ENCODE measurements at places on chromosomes 7 and 10.

- DNase-seq = no peak
Observed at GRCh38 chr7:133139801-133140200, 57.9 kb upstream of the CHCHD3 start.

DNA sequence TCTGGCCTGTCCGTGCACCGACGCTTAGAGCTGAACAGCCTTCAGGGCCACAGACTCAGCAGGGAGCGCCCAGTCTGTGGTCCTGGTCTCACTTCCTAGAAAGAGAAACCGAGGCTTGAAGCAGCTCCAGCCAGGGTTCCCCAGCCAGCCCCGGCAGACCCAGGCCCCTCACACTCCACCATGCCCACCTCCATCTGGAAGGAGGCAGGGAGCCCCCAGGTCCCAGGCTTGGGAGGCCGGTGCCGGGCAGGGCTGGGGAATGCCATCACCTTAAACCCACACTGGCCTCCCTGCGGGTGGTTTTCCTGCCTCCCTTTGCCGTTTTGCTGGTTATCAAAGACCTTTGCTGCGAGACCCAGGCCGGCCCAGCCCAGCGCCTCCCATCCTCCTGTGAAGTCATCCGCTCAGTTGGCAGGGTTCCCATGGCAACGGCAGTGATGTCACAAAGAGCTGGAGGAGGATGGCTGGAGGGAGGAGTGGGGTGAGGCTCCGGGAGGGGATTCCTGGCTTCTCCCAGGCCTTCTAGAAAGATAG, 24.0 kb downstream of the ELFN1 start:
- no peak for DNase-seq

DNA sequence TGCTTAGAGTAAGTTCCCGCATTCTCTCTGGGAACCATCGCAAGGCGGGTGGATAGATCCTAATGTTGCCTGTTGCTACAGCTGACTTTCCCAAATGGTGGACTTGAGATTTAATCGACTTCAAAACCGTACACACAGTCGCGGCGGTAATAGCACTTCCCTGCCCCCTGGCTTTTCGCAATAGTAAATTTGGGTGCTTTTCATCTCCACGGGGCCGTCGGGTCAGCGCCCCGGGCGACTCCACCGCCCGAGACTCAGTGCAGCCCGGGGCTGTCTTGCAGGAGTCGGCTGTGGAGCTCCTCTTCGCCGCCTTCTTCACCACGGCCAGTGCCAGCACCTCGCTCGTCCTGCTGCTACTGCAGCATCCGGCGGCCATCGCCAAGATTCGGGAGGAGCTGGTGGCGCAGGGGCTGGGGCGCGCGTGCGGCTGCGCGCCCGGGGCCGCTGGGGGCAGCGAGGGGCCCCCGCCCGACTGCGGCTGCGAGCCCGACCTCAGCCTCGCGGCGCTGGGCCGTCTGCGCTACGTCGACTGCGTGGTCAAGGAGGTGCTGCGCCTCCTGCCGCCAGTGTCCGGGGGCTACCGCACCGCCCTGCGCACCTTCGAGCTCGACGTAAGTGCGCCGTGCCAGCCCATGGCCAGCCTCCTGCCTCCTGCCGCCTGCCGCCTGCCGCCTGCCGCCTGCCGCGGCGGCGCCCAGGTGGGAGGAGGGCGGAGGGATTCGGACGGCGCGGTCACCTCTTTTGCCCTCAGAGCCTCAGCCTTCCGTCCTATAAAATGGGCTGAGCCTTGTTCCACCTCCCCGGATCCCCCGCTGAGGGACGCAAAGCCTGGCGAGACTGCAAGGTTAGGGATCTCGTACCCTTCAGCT, 5.3 kb downstream of the CYP26C1 start:
- no peak for DNase-seq

- no peak for DNase-seq
Observed at GRCh38 chr7:21891291-21891690, 54.4 kb downstream of the CDCA7L start.

DNA sequence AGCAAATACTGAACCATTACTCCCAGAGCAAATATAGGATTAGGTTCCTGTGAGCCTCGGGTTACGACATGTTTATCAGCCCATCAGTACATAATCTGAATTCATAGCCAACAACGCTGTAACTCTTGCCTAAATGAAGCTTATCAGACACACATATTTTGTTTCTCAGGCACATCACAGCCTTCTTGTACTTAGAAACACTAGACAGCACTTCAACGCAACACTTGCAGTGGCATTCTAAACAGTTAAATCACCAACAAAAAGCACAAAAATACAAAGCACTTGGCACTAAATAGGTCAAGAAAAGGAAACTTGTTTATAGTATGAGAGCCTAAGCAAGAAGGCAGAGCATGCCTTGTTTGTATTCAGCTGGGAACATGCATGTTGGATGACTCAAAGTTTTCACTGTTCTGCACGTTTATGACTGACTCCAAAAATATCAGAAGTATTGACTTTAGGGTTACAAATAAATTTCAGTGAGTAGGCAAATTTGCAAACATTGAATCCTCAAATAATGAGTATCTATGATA, 75.0 kb downstream of the VPS50 start:
- DNase-seq = no peak

- DNase-seq = no peak
Observed at GRCh38 chr7:113004726-113005454, 81.7 kb downstream of the GPR85 start.

DNA sequence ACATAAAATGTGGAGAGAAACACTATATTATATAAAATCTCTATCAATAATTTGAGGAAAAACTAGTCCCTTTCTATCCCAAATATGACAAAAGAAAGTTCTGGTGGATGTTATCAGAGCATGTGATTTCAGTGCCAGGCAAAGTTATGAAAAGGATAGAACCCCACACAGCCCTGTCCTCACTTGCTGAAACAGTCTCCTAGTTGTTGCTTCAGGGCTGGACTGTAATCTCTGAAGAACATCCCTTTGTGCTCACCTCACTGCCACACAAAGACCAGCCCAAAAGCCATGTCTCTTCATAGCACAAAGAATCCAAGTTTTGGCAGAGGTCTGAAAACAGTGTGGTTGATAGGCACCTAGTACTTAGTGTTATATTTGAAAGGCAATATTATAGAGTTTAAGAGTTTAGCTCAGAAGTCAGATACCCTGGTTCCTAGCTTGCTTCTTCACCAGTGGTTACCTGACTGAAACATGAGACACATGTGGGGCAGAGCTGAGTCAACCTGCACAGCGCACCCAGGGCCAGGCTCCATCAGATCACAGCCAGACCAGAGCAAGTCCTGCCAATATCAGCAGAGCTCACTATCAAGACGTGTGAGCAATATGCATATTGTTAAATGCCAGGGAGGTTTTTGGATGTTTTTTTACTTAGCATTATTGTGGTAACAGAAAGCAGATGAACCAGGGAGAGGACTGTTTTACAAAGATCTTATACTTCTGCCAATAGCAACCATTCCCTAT, 25.0 kb downstream of the CYP3A7 start:
- no peak for DNase-seq

DNA sequence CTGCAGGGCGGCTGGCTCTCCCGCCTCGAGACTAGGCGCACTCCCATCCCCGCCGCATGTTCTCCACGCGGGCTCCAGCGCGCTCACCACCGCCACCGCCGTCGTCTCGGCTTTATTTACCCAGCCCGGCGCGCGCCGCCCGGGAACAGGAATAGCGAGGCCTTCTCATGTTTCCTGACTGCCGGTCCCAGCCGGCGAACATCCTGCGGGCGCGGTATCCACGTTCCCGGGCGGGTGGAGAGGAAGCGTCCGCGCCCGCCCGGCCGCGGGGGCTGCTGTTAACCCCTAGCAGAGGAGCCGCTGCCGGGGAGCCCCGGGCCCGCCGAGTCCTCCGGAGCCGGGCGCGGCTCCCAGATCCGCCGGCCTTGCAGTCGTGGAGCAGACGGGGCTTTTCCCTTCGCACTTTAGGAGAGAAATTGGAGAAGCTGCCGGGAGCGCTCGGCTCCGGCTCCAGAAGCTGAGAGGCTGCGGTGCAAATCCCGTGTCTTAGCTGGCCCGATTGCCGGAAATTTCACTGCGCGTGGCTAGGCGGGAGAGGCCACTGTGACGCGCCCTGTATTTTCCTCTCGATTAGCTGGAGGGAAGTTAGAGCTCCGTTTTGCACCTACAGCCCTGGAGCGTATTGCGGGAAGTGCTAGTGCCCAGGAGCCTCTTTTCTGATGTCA, at the start of gene MKX:
TSS of gene MKX (minus strand) at position 88 of the 665 bp plus-strand sequence. CDS start 2,404 bp downstream, outside the sequence.
- DNase-seq = no peak

DNA sequence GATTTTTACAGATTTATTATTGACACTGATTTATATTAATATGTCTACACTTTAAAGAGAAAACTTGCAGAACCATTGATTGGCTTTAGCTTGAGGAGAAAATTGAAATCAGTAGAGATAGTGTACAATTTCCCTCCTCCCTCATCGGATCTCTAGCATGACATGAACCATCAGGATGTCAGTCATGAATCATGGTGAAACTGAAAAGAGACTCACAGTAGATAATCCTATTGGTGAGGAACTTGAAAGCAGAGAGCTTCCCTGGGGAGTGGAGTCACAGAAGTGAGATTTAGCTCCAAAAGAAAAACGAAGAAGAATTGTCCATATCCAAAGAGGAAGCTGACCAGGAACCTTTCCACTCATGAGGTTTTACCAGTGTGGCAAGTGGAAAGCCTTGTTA, 346.8 kb downstream of the ABCA13 start:
- no peak for DNase-seq

DNA sequence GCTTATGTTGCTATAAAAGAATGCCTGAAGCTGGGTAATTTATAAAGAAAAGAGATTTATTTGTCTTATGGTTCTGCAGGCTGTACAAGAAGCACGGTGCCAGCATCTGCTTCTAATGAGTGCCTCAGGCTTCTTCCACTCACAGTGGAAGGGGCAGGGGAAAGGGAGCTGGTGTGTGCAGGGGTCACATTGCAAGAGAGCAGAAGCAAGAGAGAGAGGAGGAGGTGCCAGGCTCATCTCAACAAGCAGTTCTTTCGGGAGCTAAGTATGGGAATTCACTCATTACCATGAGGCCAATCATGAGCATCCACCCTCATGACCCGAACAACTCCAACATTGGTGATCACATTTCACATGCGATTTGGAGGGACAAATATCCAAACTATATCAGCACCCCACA, 17.2 kb upstream of the SLK start:
- no peak for DNase-seq

Data from activated CD4-positive, alpha-beta T cell treated with anti-CD3 and anti-CD28 coated beads, Interleukin-2, amount 50 U/mL, for 16 hours (primary cell).